ENCODE measurements at places on chromosomes 6 and 20. TPM values are rescaled to one million over a fixed set of nuclear protein-coding genes. Genes with fewer than 3 reads are reported as not detected.

- DNase-seq: no peak
These were observed 21.7 kb downstream of the KIAA1755 start for GRCh38 chr20:38238829-38239228.

DNA sequence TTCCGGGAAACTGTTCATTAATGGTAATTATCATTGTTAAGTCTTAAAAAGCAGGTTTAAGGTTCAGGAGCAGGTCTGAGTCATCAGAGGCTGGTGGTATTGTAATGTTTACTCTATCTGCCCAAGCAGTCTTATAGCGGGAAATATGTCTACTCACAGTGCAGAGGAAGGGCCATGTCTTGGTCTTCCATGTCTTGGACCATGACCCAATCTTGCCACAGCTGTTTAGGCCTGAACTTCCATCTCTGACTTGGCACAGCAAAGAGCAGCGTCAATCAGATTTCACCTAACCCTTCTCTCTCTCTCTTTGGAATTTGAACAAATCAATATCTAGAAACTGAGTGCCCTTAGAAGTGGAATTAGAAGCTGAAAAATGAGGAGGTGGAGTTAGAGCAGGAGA, 25.8 kb downstream of the SLC2A12 start:
- peak; percentile 40 for DNase-seq

DNA sequence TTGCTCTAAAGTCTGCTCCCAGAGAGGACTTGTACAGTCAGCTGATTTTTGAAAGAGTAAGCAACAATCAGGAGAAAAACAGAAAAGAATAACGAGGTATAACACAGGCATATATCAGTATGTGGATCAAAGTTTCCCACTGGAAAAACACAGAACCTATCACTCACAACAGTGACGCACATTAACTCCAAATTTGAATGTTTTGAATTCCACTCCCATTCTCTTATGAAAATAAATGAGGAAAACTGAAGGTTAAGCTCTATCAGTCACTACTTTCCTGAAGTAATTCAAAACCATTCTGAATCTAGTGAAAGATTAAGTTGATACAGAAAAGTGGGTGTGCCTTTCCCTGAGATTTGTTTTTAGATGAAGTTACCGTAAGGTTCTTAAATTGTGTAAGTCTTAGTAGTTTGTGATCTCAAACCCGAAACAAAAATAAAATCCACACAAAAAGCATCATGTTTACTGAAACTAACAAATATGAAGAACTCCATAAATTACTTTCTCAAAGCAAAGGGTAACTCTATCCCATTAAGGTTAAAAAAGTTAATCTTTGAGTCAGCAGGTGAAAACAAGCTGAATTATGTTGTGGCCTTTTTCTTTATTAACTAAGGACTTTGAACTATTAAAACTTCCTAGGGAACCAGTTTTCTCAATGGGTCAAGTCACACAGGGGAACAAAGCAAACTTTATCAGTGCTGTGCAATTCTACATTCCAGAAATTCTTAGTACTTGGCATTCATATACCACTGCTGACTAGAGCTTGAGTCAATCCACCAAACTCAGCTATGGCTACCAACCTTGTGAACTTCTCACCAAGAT, 115.7 kb downstream of the OGFRL1 start:
- peak; percentile 51 for DNase-seq

Gene BMP5
- not detected for total RNA-seq

GRCh38 chr6:39882531-39882899, 51.7 kb downstream of the MOCS1 start:
- DNase-seq: no peak

Gene SCAND1
- 88.6 TPM for total RNA-seq

Gene SMIM26
- 20.9 TPM for total RNA-seq

- DNase-seq: no peak
These were observed 58.3 kb upstream of the GGTLC1 start for GRCh38 chr20:24046888-24047287.

DNA sequence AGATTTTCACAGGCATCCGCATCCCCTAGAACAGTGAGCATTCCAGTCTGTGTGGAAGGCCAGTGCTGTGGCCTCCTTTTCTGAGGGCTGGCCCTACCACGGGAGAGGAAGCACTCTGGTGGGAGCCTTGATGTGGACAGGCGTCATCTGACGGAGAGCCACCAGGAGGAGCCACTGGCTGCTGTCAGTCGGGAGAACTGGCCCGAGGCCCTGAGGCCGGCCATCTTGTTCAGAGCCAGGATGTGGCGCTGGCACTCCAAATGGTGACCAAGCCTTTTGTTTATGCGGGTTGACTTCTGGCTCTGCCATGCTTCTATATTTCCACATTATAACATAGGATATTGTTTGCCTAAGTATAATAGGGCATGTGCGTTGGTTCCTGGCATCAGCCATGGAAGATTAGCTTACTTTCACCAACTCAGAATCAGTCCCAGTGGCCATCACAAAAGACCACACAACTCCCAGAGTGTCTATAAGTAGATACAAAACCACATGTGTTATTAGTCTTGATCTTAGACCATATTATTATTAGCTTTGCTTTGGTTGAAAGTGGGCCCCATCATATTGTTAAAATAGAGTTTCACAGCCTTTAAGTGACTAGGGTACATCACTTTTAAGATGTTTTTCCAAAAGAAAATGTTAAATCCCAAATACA, 273.9 kb upstream of the TAB2 start:
- no peak for DNase-seq

Gene FNDC1
- 0.17 TPM for total RNA-seq

GRCh38 chr6:36195471-36196112, 952 bp upstream of the BRPF3 start:
- no peak for DNase-seq

GRCh38 chr6:37913210-37913609, 93.7 kb downstream of the ZFAND3 start:
- DNase-seq: no peak

GRCh38 chr20:45765980-45766379, 25.7 kb downstream of the WFDC3 start:
- no peak for DNase-seq

DNA sequence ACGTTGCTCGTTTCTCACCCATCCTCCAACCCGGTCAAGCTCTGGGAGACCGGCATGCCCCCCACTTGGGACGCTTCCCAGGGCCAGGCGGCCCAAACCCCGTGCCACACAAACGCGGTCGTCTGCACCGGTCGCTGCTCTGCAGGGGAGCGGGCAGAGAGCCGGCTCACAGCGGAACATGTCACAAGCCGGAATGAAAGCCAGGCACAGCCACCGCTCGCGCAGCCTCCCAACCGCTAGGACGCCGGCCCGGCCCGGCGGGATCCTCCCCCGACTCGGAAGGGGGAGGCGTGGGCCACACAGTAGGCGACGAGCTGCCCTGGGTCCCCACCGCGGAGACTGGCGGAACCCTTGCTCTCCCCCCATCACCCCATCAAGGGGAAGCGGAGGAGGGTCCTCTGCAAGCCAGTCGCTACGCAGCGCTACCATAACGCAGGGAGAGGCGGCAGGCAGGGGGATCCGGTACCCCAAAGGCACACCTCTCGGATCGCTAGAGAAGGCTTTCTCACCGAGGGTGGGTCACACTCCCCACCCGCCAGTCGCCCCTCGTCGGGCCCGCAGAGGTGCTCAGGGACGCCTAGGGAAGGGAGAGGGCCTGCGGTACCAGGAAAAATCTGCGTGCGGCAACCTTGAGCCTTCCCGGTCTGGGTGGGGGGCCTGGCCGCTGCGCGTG, 768.4 kb upstream of the DEFB115 start:
- DNase-seq: no peak

Gene TREML2
- total RNA-seq: not detected

Gene NSFL1C
- 81.0 TPM for total RNA-seq

Gene TMEM217
- total RNA-seq: 0.99 TPM

GRCh38 chr6:28985462-28986164, 19.5 kb downstream of the ZNF311 start:
- DNase-seq: peak; percentile 90

Gene ADAT2
- total RNA-seq: 12.0 TPM

DNA sequence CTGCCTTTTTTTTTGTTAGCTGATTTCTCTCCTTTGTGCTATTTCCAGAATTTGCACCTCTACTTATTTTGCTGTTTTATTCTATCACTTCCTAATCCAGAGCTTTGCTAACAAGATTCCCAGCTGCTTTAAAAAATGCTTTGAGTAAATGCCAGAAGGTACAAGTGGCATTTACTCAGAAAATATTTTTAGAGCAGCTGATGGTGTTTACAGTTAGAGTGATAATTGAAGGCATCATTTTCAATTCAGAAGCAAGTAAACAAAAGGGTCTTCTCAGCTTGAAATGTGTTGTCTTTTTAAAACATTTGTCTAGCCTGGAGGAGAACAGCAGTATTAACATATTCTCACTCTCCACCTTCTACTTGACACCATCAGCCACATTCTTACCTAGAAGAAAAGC, 99.9 kb downstream of the OTOR start:
- no peak for DNase-seq

DNA sequence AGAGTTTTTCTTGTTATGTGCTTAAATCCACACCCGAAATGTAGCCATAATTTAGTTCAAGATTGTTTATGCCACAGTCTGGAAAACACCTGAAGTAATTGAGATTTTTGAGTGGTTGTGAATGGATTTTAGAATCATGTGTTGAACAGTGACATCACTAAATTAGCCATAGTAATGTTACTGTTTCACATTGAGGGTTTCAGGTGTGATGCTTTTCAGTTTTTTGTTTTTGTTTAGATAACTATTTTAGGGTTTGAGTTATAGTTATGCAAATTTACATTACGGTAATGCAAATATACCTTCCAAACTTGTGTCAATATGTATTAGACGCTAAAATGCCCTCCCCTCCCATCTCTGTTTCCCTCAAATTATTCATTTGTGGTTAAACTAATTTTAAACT, 22.9 kb downstream of the QKI start:
- DNase-seq: no peak

DNA sequence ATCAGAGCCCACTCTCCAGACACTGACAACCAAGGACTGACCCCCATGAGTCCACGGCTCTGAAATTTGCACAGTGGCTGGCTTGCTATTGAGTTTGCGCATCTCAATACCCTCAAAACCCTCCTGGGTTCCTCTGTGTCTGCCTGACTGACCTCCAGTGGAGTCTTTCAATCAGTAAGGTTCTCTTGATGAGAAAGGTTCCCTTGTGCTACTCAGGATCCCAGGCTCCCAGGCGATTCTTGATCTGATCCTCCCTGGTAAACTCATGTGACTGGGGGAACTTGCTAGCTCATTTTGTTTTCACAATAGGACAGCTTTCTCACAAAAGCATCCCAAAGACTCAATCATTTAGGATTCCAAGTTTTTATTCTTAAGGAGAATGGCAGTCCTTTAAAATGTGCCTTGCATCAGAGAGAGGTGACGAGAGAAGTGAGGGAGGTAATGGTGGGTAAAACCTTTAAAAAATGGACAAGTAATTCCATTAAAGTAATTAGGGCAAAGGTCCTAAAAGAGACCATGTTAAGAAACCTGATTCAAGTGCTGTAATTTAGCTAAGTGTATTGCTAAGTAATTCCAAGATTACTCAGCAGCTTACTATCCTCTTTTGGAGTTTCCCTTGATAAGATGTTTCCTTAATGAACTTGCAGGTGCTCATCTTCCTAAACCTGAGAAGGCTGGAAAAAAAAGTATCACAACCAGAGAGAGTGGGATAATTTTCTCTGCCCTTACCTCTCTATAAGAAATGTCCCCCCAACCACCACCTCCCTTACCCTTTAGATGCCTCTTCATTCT, 304.7 kb upstream of the SGK1 start:
- no peak for DNase-seq

Gene THBD
- total RNA-seq: not detected

Gene FBXL4
- total RNA-seq: 11.5 TPM

GRCh38 chr20:36177716-36178115, 23.2 kb downstream of the EPB41L1 start:
- DNase-seq: no peak

- no peak for DNase-seq
These were observed 255.9 kb downstream of the LAMA2 start for GRCh38 chr6:129138739-129139405.

Gene HCRTR2
- not detected for total RNA-seq

Gene ALDH8A1
- total RNA-seq: 1.5 TPM
